ENCODE measurements at places on chromosomes 4 and X.

- peak; percentile 77 for DNase-seq
Observed at GRCh38 chrX:149938881-149939654, 777 bp upstream of the EOLA2 start.

GRCh38 chr4:8537041-8537461, 43.1 kb upstream of the GPR78 start:
- no peak for DNase-seq

GRCh38 chrX:50081282-50081889, 119.4 kb downstream of the AKAP4 start:
- no peak for DNase-seq

- no peak for DNase-seq
Observed at GRCh38 chr4:179372746-179373145, 1930.5 kb upstream of the AGA start.

DNA sequence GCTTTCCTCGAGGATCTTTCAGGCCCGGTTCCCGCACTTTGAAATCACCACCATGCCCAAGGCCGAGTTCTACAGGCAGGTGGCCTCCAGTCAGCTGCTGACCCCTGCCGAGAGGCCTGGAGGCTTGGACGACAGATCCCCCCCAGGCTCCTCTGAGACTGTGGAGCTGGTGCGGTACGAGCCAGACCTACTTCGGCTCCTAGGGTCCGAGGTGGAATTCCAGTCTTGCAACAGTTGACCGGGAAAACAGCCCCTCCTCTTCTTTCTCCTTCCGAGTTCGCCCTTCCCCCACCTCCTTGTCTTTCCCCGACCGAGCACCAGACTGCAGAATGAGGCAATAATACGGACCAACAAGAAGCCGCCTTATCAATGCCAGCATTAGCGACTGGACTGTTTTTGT, 54.4 kb downstream of the ELF4 start:
- no peak for DNase-seq

GRCh38 chr4:183257808-183258207, 62.3 kb downstream of the CLDN22 start:
- DNase-seq = no peak

DNA sequence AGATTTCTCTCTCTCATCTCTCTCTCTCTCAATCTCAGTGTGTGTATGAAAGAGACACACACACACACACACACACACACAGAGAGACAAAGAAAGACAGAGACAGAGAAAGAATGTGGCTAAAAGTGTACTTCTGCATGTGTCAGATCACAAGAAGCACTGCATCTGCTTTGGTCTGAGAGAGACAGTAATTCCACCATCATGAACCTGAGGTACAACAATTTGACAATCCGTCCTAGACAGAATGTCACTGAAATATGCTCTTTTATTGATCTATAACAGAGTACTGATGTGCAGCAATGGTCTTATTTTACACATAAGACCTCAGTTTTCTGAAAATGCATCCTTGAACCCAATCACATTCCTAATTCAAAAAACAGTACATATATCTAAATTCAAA, 576.2 kb upstream of the SMIM31 start:
- no peak for DNase-seq

- no peak for DNase-seq
Observed at GRCh38 chr4:139777757-139778156, 112.1 kb downstream of the MGST2 start.

DNA sequence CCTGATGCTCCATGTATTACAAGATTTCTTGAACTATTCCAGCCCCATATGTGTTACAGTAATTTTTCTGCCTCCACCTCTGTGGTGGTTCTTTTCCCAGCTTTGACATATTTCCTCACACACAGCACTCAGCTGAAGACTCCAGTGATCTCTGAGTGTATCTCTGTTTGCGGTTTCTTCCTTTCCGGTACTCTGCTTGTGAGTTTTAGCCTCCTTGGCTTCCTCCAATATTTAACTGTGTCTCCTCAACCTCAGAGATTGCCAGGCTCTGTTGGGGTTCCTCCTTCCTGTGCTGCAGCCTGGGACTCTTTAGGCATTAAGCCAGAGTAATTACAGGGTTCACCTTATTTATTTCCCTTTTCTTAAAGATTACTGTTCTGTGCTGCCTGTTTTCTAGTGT, 73.2 kb downstream of the NFKB1 start:
- no peak for DNase-seq

GRCh38 chrX:11399489-11400094, 106.4 kb downstream of the AMELX start:
- DNase-seq = no peak

DNA sequence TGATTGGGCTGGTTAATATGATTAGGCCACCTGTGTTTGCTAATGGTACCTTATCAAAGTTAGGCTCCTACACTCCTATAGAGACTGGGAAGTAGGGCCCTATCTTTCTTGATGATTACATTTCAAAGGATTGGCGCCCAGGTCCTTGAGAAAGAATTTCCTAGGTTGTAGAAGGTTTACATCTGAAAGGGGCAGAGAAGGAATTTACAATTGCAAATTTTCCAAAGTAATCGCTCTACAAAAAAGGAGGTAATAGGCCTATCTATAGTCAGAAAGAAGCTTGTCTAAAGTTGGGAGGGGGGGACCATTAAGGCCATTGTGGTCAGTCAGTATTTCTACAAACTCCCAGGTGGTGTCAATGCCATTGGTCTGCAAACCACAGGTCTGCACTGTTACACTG, 638.4 kb downstream of the IL1RAPL1 start:
- no peak for DNase-seq

DNA sequence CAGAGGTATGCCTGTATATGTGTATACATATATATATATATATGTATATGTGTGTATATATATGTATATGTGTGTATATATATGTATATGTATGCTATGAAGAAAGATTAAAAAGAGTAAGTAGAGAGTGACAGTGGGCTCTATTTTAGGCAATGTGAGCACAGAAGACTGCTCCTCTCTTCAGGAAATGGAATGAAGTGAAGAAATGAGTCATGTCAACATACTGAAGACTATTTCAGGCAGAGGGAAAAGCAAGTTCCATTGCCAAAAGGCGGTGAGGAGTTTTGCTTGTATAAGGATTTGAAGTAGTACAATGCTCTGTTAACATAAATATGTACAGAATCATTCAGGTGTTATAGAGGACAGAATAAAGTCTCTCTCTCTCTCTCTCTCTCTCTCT, 773.2 kb upstream of the FTHL17 start:
- no peak for DNase-seq

DNA sequence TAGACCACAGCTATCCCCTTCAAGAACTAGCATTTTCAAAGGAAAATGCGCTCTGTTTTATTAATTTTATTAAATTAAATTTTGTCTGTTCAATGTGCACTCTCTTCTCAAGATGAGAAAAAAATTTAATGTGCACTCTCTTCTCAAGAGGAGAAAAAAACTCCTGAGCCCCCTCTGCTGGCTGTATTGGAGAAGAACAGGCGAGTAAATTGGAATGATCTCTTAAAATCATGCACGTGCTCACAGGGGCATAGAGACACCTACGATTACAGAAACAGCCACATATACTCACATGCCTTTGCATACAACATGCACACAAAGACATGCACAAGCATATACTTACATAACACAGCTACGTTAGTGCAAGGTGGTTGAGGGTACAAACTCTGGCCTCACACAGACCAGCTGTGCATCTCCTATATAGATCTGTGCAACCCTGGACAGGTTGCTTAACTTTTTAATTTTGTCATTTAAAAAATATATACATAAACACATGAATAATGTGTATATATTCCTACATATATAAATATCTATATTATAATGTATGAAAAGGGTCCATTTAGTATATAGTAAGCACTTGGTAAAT, 176.2 kb upstream of the CXorf66 start:
- no peak for DNase-seq

DNA sequence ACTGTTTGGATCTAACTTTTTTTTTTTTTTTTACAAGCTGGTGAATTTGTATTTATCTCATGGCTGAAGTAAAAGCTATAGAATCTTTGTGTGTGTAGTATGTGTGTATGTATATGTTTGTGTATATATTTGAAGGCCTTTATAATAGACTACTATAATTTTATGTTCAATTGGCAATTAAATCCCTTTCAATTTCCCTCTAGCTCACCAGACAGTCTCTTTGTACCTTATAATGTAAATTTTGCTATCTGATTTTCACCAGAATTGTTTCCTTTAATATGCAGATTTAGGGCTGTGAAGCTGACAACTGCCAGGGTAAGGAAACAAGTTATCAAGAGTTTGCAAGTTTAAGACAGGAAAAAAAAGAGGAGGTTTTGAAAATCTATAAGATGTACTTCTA, 33.1 kb upstream of the MTMR8 start:
- DNase-seq = no peak

DNA sequence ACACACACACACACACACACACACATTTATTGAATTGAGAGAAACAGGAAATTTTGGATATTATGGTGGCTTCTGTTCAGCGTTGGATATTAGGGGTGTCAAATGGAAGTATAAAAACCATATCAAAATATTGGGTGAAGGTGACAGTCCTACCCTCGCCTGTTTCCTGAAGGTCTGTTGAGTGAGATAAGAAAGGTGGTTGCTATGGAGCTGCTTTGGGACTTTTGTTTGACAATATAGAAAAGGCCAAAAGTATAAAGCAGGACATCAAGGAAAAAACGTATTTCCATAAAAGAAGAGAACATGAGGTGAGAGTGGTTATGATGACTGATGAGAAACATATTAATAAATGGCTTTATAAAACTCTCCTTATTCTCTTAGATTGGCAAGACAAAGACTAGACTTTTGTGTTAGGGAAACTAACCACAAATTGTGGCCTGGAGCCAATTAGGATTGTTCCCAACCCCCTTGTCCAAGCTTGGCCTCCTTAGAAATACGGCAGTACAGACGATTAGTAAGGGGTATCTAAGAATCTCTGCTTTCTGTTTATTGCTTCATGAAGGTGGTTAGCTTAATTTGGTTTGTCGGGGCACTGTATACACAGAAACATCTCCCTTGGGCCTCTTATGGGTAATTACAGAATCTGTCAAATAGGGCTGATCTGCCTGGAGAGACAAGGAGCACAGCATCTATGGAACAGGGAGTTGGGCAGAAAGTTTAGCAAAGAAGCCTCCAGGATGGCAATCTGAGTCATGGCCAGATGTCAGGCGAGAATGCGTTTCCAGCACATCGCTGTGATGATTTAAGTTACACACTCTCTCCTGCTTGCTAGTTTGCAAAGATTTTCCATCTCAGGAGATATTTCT, 198.0 kb downstream of the CBR4 start:
- no peak for DNase-seq

DNA sequence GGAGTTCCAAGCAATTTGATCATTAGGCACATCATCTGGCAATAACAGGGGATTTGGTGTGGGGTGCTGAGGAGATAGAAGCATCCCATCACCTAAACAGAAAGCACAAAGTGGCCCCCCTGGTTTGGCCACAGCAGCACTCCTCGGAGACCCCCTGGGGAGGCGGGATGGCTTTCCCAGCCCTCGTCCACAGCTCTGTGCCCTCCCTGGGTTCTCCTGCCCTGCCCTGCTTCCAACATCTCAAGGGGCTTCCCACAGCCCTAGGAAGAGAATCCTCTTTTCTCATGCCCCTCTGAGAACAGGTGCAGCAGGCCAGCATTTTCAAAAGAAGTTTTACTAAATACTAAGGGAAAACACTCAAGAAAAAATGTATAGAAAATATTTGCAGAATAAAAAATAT, 12.8 kb downstream of the ATP5ME start:
- no peak for DNase-seq

DNA sequence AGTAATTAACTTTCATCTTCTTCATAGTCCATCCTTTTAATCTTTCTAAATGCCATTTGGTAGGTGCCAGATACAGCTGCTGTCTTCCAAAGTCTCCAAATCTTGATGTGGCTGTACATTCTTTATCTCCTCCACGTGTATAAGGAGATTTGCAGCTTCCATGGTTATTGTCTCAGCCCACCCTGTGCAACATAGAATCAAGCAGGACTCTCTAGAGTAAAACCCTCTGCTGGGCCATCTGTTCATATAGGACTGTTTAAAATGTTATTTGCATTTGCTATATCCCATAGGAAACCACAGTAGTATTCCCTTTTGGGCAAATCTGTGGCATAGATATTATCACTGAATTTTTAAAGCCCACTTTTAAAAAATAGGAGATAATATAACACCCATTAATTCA, 527.2 kb upstream of the EPHA5 start:
- DNase-seq = no peak

All from stimulated activated CD4-positive, alpha-beta T cell treated with anti-CD3 and anti-CD28 coated beads, Interleukin-12 subunit alpha, Interleukin-12 subunit beta, amount 100 ng/mL, for 48 hours (primary cell).